Stimulated activated CD4-positive, alpha-beta T cell treated with anti-CD3 and anti-CD28 coated beads, Interleukin-2, amount 100 ng/mL, for 48 hours (primary cell): ENCODE measurements at places on chromosomes 6 and 20.

DNA sequence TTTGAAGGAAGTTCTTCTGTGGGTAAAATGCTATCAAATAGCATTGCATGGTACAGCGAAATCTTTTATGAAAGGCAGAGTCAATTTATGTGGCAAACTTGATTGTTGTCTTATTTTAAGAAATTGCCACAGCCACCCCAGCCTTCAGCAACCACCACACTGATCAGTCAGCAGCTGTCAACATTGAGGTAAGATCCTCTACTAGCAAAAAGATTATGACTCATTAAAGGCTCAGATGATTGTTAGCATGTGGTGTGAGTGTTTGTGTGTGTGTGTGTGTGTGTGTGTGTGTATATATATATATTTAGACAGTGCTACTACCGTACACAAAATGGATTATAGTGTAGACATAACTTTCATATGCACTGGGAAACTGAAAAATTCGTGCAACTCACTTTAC is 27.8 kb downstream of the LRRN4 start:
- no peak for DNase-seq

DNA sequence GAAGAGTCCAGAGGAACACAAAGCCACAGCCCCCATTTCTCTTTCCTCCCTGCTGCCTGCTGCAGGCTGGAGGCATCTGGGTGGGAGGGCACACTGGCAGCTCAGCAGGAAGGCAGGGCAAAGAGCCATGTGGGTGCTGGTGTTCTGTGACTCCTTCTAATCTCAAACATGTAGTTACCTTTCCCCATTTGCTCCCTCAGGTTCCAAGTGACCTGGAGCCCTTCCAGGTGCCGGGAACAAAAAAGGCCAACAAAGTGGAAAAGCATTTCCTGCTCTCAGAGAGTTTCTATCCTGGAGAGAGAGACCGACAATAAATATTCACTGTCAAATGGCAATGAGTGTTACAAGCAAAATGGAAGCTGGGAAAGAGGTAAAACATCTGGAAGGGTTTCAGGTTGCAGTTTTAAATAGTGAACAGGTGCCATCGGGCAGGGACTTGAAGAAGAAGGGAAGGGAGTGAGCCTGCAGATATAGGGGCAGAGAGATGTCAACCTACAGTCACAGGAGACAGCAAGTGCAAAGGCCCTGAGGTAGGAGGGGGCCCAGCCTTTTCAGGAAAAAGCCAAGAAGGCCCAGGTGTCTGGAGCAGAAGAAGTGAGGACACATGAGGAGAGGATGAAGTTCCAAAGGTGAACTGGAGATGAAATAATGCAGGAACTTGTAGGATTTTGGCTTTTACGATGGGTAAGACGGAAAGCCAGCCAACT is 43.6 kb upstream of the IYD start:
- DNase-seq = no peak

DNA sequence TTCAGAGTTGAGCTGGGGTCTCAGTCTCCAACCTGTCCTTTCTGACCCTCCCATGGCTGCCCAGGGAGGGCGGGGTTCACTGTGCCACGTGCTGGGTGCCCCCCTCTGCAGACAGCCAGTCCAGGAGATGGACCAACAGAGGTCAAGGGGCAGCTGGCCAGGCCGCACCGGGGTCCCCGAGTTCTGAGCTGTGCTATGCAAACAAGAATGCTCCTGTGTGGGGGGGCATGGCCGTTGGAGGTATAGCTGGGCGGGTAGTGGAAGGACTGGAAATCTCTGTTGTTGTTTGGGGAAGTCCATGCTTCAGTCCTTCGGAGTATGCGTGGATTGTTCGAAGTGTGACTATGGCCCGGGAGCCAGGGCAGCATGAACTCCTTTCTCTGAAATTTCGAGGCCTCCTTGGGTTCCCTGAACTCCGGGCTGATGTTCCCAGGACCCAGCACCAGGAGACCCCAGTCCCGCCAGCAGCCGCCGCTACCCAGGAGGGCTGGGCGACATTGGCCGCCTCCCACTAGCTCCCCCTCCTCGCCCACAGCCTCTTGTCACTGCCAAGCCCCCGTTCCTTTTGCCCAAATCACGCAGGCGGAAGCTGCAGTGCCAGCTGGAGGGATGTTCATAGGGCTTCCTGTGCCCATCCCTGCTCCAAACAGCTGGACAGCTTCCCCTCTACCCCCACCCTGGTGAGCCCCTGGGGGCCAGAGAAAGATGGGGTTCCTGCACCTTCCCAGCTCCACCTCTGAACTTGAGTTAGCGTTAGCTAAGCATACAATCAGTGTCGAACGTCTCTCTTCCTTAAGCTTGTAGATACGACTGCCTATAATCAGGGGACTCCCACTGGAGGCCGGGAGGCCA is 126.6 kb downstream of the TAF4 start:
- no peak for DNase-seq

- DNase-seq = no peak
These were observed 157.8 kb downstream of the SASH1 start for GRCh38 chr6:148500402-148500801.

GRCh38 chr6:63529498-63529897 is 42.8 kb upstream of the LOC128125822 start:
- no peak for DNase-seq

DNA sequence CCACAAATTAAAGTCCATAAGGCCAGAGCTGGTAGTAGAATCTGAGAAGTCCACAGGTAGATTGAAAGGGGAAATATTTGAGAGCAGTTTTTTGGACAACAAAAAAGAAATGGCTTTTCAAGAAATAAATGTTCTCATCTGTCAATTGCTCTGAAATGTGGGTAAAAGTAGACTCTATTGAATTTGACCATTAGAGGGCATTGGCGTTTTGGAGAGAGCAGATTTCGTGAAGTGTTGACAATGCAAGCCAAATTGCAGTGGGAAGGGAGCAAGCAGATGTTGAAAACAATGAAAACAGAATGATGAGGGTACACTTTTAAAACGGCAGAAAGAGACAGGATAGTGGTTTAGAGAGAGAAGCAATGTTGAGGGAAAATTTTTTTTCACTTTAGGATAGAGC is 149.1 kb upstream of the FAM83B start:
- no peak for DNase-seq

DNA sequence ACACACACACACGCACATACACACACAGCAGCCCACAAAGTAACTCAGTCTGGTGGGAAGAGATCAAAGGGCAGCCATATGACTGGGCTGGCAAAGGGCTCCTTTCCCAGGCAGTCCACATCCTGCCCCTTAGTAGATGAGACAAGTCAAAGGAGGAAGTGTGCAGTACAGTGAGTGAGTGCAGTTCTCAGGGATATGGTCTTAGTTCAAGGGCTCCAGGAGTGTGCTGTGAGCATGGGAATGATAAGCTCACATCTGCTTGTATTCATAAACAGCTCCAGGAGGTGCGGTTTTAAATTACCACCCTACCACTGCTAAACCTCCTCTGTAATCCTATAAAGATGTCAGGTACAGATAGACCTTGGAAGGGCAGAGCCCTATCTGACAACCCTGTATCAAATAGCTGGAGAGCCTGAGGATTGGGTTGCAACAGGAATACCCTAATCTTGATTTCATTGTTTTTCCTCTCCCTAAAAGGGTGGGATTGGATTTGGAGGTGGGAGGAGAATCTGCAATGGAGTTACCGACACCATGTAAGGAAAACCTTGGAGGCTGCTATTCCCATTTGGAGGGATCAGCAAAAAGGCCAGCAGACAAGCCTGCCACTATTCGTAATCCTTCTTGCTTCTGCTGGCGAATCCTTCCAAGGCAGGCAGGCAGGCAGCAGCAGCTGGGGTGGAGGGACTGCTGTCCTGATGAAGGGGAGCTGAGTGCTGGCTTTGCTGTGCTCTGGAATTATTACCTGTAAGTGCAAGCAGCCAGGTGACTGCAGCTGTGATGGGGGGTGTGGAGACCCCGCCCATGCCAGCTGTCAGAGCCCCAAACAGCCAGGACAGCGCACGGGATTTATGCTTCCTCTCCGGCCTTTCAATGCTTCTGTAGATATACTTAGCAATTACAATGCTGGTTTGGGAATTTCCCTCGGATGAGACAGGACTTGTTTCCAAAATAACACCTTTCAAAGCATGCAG is 342.7 kb downstream of the PRL start:
- DNase-seq = no peak

DNA sequence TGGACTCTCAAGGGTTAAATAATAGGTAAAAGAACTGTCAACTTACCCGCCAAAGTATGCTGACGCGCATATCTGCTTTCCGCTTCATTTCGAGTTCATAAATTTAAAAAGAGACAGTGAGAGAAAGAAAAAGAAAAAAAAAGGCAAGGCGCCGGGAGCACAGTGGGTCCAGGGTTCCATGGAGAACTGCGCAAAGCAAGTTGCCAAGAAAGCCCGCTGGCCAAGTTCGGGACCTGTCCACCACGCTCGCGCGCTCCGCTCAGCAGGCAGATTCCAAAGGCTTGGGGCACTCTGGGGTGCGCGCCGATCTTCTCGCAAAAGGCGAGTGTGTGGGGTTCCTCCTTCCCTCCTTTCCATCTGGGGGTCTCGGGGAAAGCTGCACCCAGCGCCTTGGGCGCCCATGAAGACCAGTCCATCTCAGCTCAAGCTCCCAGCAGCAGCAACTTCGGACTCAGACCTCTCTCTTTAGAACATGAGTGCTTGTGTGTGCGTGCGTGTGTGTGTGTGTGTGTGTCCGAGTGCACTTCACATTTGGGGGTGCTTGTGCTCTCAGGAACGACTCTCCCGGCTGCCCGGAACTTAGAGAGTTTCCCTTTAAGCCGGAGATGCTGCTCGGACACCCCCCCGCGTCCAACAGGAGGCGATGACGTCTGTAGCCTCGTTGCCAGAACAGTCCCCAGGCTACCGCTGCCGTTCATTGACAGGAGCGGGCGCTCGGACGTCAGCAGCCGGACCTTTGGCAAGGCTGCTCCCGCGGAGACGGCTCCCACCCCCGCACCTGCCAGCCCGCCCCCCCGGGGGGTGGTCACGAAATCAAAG is 180.0 kb downstream of the TBXT start:
- no peak for DNase-seq

DNA sequence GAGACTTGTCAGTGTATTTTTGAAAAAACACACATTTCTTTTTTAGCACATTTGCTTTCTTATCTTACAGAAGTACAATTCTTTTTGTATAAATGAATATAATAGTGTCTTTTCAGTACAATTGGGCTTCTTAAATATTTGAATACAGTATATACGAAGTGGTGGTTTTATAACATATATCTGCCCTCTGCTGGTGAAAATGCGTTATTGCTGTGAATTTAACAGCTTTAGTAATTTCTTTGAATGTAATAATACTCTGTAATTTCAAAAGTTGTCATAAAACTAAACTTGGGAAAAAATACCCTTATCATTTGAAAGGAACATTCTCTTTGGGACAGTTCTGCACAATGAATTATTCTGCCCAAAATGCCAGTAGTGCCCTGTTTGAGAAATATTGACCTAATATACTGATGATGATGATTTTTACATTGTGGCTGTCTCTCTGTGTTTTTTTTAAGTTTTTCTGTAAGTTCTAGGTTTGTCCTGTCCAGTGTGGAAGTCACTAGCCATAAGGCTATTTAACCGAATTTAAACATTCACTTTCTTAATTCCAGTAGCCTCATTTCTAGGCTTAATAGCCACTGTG is 19.0 kb downstream of the SMAP1 start:
- no peak for DNase-seq

DNA sequence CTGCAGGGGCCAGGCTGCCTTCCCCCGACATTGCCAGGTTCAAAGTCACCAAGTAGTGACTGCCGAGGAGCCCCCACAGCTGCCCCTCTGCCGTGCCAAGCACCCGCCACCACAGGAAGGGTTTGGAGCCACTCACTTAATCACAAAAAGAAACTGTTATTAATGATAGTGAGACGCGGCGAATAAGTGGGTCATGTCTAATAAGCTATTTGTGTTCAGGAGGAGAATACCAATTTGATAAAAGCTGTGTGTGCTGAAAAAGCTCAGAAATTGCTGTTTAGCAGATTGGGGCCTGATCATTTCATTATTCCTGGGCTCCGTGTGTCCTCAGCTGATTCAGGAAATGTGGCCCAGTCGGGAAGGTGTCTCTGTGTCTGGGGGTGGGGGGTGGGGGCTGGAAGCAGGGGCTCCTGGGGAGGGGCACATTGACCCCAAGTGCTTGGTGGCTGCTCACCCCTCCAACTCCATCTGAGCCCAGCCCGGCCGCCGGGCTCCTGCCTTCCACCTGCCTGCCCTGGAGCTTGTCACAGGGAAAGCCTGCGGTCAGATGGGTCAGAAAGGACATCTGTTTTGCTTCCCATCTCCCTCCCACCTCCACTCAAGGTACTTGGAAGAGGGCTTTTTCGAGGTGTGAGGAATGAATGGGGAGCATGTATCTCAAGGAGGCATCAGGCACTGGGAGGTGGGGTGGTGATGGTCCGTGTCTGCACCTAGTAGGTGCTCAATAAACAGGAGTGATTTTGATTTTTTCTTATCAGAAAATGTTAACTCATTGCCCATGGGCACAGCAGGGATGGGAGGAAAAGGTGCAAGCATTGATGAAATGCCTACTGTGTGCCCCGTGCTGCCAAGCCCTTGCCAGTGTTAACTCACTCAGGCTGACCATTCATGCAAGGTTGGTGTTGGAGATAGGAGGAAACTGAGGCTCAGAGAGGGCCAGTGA is 3.0 kb downstream of the VSTM2L start:
- DNase-seq = no peak

GRCh38 chr20:20710443-20711315 is 1.8 kb downstream of the RALGAPA2 start:
- DNase-seq = no peak

DNA sequence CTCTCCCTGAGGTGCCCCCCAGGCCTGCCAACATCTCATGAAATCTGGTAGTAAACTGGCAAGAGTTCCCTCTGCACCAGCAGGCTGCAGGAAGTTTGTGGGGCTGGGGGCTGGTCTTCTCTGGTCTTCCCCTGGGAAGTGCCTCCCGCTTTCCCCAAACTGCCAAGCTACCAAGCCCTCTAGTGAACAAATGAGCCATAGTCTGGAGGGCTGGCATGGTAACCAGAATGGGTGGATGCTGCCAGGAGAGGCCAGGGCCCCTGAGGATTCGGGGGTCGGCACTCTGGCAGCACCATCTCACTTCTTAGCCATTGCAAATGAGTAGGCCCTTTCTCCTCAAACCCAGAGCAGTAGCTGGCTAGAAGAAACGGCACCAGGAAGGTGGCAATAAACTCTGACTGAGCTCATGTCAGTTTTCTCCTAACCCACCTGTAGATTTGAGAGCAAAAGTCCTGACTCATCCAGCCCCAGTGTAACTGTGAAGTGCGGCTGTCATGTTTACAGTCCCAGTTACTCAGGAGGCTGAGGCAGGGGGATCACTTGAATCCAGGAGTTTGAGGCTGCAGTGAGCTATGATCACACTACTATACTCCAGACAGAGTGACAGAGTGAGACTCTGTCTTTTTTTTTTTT is 35.9 kb downstream of the ZC3H12D start:
- DNase-seq = no peak

DNA sequence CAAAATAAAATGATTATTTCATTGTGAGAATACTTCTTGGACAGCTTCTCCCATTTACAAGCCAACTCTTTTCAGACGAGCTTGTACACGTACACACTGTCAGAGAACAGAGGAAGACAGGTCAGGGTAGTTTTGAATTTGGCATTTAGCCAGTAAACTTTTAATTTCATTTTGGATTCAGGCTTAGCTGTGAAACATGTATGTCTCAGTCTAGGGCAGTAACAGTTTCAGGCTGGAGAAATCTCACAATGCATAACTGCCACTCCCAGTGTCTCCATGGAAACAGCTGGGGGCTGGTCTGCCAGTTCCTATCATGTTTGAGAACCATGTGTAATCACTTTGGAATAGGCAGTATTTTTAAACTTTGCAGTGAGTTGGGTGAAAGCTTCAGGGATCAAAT is 22.0 kb upstream of the QKI start:
- no peak for DNase-seq

GRCh38 chr6:29749668-29750067 is 26.4 kb downstream of the HLA-F start:
- DNase-seq = no peak

GRCh38 chr6:155411154-155412052 is 44.2 kb downstream of the NOX3 start:
- no peak for DNase-seq

- no peak for DNase-seq
These were observed 132.8 kb upstream of the SPACA1 start for GRCh38 chr6:87914637-87915395.
